ENCODE measurements at places on chromosomes 16 and 17.

GRCh38 chr17:78717431-78717980 lies 64.6 kb downstream of the CYTH1 start:
- DNase-seq = no peak

DNA sequence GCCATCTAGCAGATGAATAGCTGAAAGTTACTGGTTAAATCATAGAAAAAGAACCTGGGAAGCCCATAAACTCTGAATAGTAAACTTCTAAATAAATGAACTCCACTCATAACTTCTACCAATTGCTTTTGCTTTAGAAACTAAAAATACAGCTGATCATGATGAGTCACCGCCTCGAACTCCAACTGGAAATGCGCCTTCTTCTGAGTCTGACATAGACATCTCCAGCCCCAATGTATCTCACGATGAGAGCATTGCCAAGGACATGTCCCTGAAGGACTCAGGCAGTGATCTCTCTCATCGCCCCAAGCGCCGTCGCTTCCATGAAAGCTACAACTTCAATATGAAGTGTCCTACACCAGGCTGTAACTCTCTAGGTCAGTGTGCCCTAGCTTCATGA lies 9.7 kb downstream of the KAT7 start:
- no peak for DNase-seq

- no peak for DNase-seq
Measured at GRCh38 chr16:70460737-70461261, 6.4 kb downstream of the FCSK start.

GRCh38 chr16:19174478-19174877 lies 6.4 kb downstream of the SYT17 start:
- no peak for DNase-seq

- DNase-seq = peak; percentile 61
Measured at GRCh38 chr17:62807812-62808575, at the start of gene MARCHF10. Gene MARCHF10, minus strand, starts transcription at chr17:62808314. Its CDS starts 6,579 bp downstream, at chr17:62801735.

GRCh38 chr16:9407206-9407758 lies 315.8 kb downstream of the HAPSTR1 start:
- DNase-seq = no peak

GRCh38 chr16:67456391-67457081 lies 24.4 kb downstream of the ATP6V0D1 start:
- no peak for DNase-seq

GRCh38 chr17:81867991-81868673 lies 3.0 kb downstream of the ARHGDIA start:
- DNase-seq = no peak

All from naive B cell (primary cell).